ENCODE measurements at places on chromosomes 4 and X. TPM values are rescaled to one million over a fixed set of nuclear protein-coding genes. Genes with fewer than 3 reads are reported as not detected.

DNA sequence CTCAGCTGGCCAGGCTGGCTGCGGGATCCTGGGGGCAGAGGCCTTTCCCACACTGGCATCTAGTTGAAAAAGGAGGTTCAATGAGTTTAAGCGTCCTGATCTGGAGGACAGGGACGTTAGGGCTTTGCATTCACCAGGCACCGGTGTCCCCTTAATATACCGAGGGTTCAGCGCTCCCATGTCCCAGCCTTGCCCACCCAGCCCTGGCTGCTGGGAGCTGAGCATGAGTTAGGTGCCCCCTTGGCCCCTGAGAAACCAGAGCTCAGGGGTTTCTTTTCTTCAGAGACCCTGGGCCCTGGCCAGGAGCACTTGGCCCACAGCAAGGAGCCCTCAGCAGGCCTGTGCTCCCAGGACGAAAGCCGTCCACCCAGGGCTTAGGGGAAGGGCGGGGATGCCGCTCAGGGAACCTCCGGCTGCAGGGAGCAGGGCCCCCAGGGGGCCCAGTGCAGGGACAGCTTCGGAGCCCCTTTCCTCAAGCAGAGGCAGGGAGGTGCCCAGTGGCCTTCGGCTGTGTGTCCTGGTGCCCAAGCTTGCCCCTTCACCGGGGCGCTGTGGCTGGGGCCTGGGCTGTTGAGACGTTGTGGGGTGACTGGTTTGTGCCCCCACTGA, 20.9 kb upstream of the DUSP9 start:
- no peak for DNase-seq

TMEM31 gene
- not detected for total RNA-seq

NUDT6 gene
- total RNA-seq = 16.4 TPM

DNA sequence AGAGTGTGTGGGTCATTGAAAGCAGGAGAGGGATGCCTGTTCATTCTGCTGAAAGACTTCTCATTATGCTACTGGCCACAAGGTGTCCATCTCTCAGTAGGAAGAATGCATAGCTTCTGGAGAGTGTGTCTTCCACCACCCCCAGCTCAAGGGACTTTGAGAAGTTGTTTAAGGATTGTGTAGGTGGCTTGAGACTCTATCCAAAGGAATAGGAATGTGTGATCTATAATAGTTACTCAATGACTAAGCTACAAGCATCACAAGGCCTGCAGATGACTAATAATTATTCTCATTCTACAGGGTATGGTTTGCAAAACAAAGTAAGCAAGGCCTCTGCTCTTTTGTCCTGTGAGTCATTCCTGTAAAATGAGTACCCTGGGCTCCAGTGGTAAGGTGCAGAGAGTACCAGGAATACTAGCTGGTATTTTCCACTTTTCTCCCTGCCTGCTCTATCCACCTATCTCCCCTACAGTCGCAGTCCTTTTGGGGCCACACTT, 279.8 kb upstream of the BOD1L1 start:
- DNase-seq = no peak

GRCh38 chr4:28682847-28683246, 1822.2 kb downstream of the STIM2 start:
- no peak for DNase-seq

BST1 gene
- total RNA-seq = 3.8 TPM

- no peak for DNase-seq
Measured at GRCh38 chr4:149140841-149141240, 674.8 kb downstream of the IQCM start.

DNA sequence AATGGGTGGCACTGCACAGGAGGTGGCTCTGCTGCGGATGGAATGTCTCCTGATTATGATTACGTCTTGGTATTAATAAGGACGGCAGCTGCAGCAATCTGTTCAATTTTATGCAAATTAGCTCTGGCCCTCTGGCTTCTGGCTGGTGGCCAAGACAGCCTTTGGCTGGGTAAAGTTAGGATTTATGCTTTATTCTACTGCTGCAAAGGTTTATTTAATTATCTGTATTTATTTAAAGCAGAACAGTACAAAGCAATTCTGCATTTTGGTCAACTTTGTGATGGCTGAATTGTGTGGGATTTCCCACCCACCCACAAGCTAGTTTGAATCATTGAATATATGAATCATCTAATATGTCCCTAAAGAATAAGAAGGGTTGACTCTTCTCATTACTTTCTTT, 745.6 kb upstream of the FAM241A start:
- no peak for DNase-seq

- no peak for DNase-seq
Measured at GRCh38 chr4:4775493-4776004, 83.9 kb upstream of the MSX1 start.

ARHGAP10 gene
- 71.8 TPM for total RNA-seq

Measured in Right ventricle myocardium inferior (tissue), 1 donor.